ENCODE measurements at places on chromosomes 4 and X.

- DNase-seq = no peak
Measured at GRCh38 chr4:84381759-84382158, 117.3 kb downstream of the NKX6-1 start.

DNA sequence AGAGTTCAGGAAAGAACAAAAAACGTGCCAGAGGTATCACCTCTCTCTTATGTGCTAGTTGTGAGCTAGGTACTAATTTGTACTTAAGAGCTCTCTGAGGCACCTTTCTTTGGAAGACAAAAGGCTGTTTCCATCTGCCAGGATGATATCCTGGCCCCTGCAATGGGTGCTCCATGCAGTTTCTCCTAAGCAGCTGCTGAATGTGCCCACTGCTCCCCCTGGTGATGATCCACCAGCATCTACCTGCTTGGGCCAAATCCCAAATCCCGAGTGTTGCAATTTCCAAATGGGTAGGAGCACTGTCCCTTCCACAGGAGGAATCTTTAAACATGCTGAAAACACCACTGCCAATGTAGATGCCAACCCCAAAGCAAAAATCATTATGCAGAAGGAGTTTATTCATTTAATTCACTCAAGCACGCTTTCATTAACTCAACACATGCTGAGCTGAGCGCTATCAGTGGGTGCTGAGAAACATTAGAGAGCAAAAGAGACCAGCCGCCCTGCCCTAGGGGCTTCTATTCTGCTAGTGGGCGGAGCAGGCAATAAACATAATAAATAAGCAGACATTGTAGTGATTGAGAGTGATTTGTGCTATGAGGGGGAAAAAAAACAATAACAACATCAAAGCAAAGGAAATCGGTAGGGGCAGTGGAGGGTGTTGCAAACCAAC is 69.6 kb upstream of the C4orf50 start:
- DNase-seq = no peak

- no peak for DNase-seq
Measured at GRCh38 chr4:176193126-176193525, 2.3 kb downstream of the SPATA4 start.

- peak; percentile 56 for DNase-seq
Measured at GRCh38 chr4:143282211-143282707, 54.4 kb upstream of the GAB1 start.

GRCh38 chr4:84937381-84937977 is 29.0 kb downstream of the WDFY3 start:
- DNase-seq = no peak

GRCh38 chr4:53273726-53274125 is 92.1 kb downstream of the SCFD2 start:
- no peak for DNase-seq

- DNase-seq = no peak
Measured at GRCh38 chr4:132396636-132397035, 752.5 kb upstream of the PCDH10 start.

DNA sequence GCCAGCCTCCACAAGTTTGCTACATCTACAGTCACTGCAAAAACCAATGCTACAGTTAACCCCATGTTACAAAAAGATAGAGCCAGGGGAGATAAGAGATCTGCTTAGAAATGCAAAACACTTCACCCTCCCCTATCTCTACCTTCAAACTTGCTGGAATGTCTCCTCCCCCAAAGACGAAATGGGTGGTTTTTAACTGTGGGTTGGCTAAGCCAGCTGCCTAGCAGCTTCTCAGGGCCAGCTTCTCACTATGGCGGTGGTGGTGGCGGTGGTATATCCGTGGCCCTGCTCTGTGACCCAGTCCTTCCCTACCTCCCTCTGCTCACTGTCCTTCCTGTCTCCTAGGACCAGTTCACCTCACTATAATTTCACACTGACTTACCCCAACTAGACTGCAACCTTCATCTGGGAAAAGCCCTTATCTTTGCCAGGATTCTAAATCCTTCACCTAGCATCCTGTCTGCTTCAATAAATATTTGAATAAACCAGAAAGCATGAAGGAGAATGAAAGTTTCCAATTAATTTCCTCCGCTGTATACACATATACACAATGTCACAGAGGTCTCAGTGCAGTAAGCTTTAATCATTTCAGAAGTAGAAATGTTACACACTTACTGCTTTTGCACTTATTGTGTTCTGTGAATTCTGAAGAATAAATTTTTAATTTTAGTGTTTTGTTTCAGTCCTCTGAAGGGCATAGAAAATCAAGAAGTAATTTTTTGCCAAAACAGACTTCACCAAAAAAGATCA is 46.3 kb downstream of the SH3KBP1 start:
- no peak for DNase-seq

GRCh38 chr4:106627051-106627450 is 258.5 kb upstream of the GIMD1 start:
- DNase-seq = no peak

GRCh38 chr4:145884775-145885174 is 53.8 kb downstream of the ZNF827 start:
- DNase-seq = no peak

DNA sequence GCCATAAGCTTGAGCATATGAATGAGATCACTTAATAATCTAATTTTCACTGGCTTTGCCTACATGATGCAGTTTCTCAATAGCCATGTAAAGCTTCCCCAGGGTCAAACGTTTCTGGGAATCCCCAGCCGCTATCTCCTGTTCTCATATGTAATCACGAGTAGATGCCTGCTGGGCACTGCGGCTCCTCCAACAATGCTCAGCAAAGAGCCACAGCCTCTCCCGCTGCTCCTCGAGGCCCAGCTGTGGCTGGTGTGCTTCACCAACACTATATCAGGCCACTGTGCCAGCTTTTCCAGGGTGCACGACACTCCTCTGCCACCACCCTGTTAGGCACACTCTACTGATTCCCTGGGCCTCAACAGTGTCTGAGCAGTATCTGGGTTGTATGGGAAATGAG is 78.3 kb upstream of the RASGEF1B start:
- no peak for DNase-seq

- no peak for DNase-seq
Measured at GRCh38 chr4:107252571-107252970, 216.5 kb upstream of the DKK2 start.

All from right forelimb (tissue), 1 donor.